Muscle of arm (tissue), 14 donors: ENCODE measurements at places on chromosomes 2 and 18.

- DNase-seq: peak; percentile 10
These were observed 718.8 kb downstream of the DPP10 start for GRCh38 chr2:115161081-115161770.

DNA sequence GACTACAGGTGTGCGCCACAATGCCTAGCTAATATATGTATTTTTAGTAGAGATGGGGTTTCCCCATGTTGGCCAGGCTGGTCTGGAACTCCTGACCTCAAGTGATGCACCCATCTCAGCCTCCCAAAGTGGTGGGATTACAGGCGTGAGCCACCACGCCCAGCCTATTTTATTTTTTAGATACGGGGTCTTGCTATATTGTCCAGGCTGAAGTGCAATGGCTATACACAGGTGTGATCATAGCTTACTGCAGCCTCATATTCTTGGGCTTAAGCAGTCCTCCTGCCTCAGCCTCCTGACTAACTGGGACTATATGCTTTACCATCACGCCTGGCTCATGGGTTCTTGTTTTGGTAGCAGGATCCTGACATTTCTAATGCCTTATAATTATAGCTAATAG lies 42.4 kb downstream of the BIRC6 start:
- no peak for DNase-seq

DNA sequence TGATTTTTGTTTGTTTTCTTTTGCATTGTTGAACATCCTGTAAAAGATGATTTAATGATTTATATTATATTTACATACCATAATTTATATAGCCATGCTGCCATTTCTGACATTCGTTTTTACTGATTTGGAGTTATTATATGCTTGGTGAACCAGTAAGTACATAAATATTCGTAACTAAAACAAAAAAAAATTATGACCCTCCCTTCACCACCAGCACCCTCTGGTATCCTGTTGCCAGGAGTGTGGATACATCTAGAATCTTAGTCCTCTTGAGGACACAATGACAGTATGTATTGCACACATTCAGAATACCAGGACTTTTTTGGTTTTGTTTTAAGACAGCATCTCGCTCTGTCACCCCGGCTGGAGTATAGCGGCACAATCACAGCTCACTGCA lies 43.9 kb upstream of the B3GNT7 start:
- no peak for DNase-seq

DNA sequence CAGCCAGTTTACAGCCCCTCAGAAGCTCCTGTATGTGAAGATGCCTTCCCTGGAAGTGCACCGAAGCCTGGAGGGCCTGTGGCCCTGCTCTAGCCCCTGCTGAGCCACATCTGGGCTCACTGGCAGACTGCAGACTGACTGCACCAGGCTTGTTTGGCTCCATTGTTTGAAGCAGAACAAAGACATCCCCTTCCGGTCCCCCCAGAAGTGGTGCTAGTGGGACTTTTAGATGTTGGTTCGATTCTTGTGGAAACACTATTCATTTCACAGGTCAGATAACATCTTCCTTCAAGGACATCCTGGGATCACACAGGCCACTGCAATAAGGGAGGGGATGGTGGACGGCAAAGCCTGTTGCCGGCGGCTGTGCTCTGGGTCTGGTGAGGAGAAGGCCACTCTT lies 57.8 kb upstream of the CBLN2 start:
- no peak for DNase-seq

DNA sequence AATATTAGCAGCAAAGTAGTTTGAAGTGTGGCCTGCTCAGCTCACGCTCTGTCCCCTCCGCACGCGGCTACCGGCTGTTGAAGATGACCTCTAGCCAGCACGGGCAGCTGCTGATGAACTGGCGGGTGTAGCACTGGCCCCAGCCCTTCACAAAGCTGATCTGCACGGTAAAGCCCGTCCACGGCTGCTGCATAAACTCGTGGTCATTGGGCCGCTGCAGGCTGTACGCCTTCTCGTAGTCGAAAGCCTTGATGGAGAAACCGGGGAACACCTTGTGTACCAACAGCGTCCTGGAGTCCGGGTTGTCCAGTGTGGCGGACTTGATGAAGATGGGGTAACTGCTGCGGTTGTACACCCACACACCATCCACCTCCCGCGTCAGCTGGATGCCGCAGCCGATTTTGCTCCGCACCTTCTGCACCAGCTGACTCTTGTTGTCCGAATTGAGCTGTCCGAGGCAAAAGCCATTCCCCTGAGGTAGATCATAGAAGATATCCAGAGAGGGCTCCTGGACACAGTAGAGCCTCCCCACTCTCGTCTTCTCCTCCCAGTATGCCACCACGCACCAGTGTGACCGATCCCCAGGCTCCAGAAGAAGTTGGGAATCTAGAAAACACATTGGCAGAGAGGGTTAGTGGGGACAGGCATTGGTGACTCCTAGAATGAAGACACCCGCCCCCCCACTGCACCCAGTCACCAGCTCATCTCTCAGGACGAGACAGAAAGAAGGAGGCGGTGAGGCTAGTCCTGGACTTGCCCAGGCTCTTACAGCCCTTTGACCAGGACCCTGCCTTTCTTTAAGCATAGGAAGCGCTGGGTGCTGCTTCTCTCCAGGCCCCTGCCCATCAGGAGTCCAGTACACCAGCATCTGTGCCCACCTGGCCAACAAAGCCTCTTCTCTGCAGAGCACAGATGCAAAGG lies 29.2 kb downstream of the SMAD7 start:
- DNase-seq: no peak

GRCh38 chr2:217756375-217757107 lies 246.3 kb downstream of the TNS1 start:
- DNase-seq: peak; percentile 81

- DNase-seq: no peak
These were observed 3.4 kb downstream of the B4GALT6 start for GRCh38 chr18:31680831-31681568.

DNA sequence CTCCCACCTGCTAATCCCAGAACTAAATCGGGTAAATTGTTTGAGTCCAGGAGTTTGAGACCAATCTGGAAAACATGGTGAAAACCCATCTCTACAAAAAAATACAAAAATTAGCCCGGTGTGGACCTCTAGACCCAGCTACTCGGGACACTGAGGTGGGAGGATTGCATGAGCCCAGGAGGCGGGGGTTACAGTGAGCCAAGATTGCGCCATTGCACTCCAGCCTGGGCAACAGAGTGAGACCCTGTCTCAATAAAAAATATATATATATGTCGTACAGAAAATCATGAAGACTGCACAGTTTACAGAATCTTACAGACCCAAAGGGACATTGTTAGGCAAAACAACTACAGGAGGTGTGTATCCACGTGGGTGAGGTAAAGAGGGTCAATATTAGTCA lies 4.0 kb upstream of the DPY30 start:
- DNase-seq: no peak

- no peak for DNase-seq
These were observed 76.4 kb upstream of the ZNG1B start for GRCh38 chr2:113361051-113361450.

- no peak for DNase-seq
These were observed 4.1 kb downstream of the ABCG8 start for GRCh38 chr2:43842866-43843226.

DNA sequence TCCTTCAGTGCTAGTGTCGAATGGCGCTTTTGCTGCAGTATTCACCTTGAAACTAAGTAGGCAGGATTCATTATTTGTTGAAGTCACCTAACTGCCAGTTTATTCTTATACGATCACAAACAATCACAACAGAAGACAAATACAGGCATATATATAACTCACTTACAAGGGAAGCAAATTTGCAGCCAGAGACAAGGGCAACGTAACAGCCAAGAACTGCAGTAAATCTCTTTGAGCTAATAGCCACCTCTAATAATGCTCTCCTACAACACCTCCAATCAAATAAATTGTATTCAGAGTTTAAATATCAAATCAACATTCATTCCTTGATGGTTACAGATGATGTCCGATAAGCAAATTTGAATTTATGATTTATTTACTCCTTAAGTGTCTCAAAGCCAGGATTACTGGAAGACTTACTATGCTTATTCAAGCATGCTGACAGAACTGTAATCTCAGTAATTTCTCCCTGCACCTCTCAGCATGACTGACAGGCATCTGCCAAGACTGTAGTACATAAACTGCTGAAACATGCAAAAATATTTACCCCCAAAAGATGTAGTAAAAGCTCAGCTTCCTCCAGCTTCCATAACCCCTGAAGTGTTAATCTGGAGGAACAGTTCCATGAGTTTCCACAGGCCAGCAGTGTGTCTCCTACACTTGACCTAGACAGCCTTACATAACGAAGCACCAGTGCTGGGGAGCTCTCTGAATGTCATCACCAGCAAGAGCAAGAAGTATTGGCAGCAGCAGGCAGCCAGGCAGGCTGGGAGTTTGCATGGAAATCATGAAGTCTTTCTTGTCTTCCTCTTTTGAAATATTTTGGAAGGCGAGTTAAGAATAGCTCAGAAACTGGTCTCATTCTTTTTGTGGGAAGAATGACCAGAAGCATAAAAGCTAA lies 20.9 kb upstream of the SCN1A start:
- DNase-seq: no peak
